Left forelimb (tissue), 1 donor: ENCODE measurements at places on chromosomes 3 and 15.

- DNase-seq, result no peak
Observed at GRCh38 chr3:45917146-45917898, 25.9 kb upstream of the CXCR6 start.

DNA sequence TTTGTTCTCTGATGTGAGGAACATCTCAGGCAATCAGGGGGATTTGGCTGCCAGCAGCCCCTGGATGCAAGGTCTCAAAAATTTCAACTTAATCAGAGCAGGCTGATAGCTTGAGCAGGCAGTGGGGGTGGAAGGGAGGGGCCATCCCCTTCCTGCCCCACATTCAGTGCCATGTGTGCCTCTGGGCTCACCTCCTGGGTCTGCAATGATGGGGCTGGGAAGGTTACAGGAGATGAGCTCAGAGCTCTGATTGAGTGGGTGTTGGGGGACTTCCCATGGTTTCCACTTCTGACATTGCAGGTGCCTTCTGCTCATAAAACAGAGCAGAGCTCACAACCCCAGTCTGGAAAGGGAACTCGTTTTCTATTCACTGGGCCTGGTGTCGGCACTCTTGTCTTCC is 37.0 kb downstream of the PARP16 start:
- DNase-seq, result no peak

GRCh38 chr15:58306591-58307312 is 125.0 kb upstream of the LIPC start:
- no peak for DNase-seq

DNA sequence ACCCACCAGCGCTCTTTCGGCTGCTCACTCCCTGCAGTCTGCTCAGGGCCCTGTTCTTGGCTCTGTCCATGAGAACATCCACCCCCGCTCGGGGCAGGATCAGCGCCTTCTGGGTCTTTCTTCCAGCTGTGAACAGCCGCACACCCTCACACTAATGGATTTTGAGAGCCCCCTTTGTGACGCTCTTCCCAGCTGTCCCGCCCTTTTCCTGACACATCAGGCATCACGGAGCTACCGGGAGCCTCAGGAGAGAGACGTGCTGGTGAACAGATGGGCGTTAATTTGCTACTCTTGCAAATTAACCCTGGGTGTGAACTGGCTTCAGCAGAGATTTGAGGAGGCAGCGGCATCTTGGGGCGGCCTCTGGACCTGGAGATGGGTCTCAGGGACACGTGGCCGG is 113.0 kb downstream of the TMEM266 start:
- DNase-seq, result no peak

GRCh38 chr3:71879089-71879488 is 94.1 kb upstream of the PROK2 start:
- DNase-seq, result no peak
